GDM1 (cell line): ENCODE measurements at places on chromosomes 3 and 15.

GRCh38 chr15:74959586-74959939 lies 3.0 kb upstream of the RPP25 start:
- DNase-seq: no peak

DNA sequence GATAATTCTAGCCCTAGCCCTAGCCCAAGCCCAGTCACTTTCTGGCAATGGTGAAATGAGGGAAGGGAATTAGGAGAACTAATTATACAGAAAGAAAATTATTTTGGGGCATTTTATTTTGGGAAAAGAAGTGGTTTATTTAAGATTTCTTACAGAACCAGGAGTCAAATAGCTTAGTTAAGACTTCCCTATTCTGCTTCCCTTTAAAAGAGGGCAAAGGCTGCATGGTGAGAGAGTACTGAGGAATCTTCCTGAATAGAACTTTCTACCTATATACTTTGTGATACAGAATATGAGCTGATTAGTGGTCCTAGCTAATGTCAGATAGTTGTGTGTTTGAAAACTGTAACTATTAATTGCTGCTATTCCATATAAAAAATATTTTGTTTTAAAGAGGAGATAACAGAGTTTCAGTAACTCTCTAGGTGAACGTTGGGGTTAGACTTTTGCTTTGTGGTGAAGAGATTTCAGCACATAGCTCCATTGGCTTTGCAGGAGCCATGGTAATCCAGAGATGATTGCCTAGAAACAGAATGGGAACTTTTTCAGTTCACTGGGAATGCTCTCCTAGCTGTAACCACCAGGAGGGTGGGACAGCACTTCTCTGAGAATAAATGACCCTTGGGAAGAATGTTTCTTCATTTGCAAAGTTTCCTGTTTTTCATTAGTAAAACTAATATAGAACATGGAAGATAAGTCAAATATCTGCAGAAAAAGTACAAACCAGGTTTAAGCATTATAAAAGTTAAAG lies 5.3 kb upstream of the GCSAM start:
- DNase-seq: no peak

DNA sequence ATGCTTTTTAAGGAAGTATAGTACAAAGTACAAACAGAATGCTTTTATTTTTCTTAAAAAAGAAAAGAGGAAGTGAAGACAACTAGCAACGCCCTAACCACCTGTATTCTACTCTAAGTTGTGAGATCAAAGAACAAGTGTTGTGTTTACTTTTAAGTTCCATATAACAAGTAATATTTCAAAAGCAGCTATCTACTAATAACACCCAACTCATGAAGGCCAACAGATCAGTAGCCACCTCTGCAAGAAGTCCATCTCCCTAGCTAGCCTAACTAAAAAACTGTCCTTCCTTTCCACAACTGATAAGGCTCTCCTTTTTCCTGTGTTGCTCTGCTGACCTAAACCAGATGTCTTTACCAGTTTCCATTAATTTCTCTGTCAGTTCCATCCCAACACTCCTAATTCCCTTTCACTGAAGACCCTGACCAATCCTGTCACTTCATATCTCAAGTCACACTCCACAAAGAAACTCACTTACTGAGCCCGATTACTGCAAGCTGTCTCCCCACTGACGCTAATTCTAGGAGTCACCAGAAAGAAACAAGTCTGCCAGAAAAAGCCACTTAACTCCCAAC lies 26.9 kb downstream of the PHC3 start:
- DNase-seq: peak; percentile 13

GRCh38 chr3:149087208-149087607 lies 875 bp upstream of the HLTF start:
- DNase-seq: no peak

- DNase-seq: no peak
These were observed 679 bp upstream of the MYD88 start for GRCh38 chr3:38137615-38138348.

DNA sequence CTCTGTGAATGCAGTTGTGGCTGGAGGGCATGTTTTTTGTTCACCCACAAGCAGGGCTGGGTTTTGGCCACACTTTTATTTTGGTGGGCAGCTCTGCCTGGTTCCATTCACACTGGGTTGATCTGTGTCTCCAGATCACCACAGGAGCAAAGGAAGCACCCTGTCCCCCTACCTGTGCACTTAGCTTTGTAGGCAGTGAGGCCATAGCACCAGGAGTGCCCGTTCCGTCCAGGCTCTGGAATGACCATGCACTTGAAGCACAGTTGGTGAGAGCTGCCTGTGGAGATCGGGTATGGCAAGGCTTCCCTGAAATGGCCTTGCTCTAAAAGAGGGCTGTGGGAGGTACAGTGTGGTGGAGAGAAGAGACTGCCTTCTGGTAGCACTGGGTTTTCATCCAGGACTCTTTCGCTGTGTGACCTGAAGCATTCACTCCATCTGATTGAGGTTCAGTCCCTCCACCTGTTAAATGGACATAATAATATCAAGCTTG lies 31.7 kb downstream of the MINAR1 start:
- DNase-seq: no peak

DNA sequence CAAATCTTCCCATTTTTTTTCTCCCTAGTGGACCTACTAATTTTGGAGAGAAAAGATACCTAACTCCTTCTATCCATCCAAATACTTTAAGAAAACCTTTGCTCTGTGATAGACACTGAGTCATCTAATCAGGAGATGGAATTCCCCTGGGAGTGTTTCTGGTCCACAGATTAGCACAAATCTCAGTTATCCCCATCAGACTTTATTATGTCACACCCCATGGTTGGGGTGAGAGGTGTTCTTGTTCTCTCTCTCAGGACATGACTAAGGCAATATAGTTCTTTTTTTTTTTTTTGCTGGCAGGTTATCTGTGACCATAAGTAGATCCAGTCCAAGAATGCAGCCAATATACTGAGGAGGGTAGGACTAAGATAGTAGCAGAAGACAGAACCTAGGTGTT lies 15.8 kb downstream of the SLC9A9 start:
- DNase-seq: no peak

GRCh38 chr3:56985878-56986277 lies 74.6 kb upstream of the SPATA12 start:
- DNase-seq: peak; percentile 24

- peak; percentile 6 for DNase-seq
These were observed 3.8 kb upstream of the KIF23 start for GRCh38 chr15:69410248-69410874.

- no peak for DNase-seq
These were observed 40.9 kb downstream of the FBN1 start for GRCh38 chr15:48604567-48604966.

GRCh38 chr15:65110676-65111292 lies 4.2 kb downstream of the UBAP1L start:
- DNase-seq: no peak

- DNase-seq: no peak
These were observed 6.8 kb downstream of the SPINT1 start for GRCh38 chr15:40850576-40851112.

- no peak for DNase-seq
These were observed 80.1 kb downstream of the FEZF2 start for GRCh38 chr3:62293051-62293780.

DNA sequence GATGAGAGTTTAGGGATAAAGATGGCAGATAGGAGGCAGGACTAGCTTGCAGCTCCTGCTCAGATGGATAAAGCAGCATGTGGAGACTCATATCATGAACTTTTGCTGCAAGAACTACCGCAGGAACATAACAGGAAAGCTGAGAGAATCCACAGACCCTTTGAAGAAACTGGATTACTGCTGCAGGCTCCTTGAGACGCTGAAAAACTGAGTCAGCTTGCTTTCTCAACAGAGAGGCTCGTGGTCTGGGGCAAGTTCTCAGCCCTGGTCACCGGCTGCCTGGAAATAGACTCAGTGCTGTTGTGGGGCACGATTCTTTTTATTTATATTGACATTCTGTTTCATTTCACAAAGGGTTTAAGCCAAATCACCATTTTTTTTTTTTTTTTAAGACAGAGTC lies 28.8 kb upstream of the TRIM59 start:
- DNase-seq: no peak

- peak; percentile 88 for DNase-seq
These were observed at the start of gene FAN1 for GRCh38 chr15:30903497-30904187. FAN1 (plus strand) TSS chr15:30903915; CDS start chr15:30904664, 749 bp downstream.

- DNase-seq: peak; percentile 27
These were observed 270.9 kb downstream of the ULK4 start for GRCh38 chr3:41690766-41691563.

GRCh38 chr3:98617841-98618240 lies 24.4 kb upstream of the CPOX start:
- DNase-seq: no peak

DNA sequence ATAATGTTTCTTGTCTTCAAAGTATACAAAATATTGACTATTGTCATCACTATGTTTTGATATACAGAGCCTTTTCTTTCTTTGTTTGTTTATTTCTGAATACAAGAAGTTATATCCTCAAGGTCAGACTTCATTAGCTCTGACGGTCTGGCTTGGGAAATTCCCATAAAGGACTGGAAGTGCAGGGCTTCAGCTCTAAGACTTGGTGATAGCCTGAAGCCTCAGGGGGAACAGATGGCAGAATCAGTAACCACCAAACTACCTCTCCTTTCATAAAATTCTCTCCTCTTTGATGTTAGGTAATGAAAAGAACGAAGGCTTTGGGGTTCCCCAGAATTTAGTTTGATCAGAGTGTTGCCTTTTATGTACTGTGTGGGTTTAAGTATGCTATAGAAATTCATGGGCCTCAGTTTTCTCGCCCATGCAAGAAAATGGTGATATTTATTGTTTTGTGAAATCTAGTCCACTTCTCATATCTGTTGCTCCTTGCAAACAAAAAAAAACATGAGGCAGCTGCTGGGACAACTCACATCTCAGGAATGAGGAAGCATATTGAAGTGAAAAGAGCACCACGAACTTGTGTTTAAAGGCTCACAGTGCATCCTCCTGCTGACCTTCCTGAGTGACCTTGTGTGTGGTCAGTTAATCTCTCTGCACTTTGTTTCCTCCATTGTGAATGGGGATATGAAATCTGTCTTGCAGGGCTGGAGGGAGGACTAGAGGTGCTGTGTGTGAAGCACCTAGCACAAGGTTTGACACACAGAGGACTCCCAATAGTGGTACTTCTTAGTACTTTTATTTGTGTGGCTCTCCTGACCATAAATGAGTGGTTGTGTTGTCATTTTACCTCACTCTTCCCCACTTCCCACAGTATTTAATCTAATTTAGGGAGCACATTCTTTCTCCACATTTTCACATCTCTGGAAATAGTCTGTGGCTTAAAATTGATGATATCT lies 569.8 kb upstream of the IL12A start:
- DNase-seq: no peak

DNA sequence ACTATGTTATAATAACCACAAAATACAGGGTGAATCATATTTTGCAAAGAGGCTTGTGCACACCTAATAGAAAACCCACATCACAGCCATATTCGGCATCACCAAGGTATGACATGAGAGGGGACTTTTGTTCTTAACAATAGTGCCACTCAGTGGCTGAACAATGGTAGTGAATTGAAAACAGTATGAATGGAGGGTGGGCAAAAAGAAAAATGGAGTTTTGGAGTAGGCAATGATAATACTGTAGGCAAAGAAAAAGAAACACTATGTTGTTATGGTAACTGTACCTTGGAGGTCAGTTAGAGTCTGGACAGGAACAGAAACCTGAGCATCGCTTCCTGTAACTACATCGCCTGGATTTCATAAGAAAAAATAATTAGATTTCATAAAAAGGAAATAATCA lies 348.6 kb downstream of the PLCL2 start:
- DNase-seq: peak; percentile 37

GRCh38 chr15:85408270-85408746 lies 27.9 kb downstream of the AKAP13 start:
- DNase-seq: no peak

DNA sequence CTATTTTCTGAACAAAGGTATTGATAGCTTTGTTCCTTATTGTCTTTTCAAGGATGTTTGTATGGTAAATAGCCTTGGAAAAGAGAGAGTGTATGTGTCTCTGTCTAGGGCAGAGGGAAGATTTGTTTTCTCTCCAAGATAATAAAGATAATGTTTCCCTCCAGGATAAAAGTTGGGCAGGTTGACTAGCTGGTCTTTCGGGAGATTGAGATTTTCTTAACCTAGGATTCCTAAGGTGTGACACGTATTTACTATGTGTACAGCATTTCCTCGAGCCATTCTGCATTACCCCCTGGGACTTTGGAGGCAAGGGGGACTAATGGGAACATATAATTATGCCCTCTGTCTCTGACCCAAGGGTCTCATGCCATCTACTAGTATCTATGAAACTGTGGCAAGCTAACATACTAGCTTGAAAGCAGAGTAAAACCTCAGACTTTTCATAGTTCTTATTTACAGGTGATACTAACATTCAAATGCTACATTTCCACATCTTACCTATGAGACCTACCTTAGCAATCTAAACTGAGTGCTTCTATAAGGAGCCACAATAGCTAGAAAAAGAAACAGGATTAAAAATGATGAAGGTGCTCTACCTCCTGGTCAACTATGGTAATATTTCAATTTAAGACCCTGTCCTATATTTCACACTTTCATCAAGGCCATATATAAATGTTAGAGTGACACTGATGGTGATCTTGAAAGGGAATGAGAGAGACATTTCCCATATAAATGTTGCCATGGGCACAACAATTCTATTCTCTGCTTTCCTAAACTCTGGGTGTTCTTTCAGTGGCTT lies 252.9 kb upstream of the CBLB start:
- no peak for DNase-seq

DNA sequence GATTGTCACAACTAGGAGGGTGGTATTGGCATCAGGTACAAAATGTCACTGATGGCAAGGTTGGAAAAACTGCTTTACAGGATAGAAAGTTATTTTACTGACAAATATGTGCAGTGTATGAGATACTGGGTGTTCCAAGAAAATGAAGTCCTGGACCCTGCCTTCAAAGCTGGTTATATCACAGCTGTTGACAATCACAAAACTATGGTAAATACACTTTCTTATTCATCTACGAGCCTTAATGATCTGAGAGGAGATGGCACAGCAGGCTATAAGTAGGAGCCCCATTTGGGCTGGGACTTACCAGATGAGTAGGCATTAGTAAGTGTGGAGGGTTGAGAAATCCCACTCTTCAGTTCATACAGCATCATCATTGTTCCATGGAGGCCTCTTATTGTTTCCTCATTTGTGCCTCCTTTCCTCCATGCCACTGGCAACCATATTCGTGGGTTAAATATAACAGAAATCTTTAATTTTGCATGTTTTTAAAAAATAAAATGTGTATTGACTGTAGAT lies 66.9 kb downstream of the CMTM8 start:
- DNase-seq: no peak

DNA sequence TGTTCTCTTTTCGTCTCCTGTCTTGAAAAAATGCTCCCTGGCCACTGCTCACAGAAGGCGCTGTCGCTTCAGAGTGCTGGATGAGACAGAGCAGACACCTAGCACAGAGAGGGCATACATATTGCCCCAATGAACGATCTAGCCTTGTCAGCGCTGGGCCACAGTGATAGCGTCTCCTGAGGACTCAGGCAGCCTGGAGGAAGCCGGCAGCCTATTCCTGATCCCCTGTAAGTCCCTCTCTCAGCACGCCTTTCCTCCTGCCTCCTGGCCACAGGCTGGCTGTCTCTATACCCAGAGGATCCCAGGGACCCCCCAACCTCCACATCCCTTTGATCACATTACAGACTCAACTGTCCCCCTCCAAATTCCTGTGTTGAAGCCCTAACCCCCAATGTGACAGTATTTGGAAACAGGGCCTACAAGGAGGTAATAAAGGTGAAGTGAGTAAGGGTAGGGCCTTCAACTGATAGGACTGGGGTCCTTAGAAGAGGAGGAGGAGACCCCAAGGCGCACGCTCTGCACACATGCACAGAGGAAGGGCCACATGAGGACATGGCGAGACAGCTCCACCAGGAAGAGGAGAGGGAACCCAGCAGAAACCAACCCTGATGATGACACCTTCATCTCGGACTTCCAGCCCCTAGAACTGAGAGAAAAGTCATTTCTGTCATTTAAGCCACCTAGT lies 7.5 kb downstream of the PLA2G4F start:
- no peak for DNase-seq
